ENCODE measurements at places on chromosomes 3 and 15. TPM values are rescaled to one million over a fixed set of nuclear protein-coding genes. Genes with fewer than 3 reads are reported as not detected.

MYNN gene
- total RNA-seq: 11.1 TPM

XYLB gene
- 13.4 TPM for total RNA-seq

LRRC15 gene
- 0.32 TPM for total RNA-seq

TMEM266 gene
- not detected for total RNA-seq

CD200R1L gene
- total RNA-seq: not detected

ENTPD3 gene
- total RNA-seq: 0.22 TPM

TRH gene
- total RNA-seq: not detected

ADGRG7 gene
- total RNA-seq: 3.2 TPM

PDIA5 gene
- total RNA-seq: 40.1 TPM

MYO5C gene
- 71.4 TPM for total RNA-seq

CORO2B gene
- total RNA-seq: 0.77 TPM

NR1I2 gene
- 70.4 TPM for total RNA-seq

CHSY1 gene
- total RNA-seq: 12.3 TPM

RTP4 gene
- 4.3 TPM for total RNA-seq

RBP2 gene
- total RNA-seq: 1.4 TPM

CPN2 gene
- not detected for total RNA-seq

GATM gene
- 17.9 TPM for total RNA-seq

SNX33 gene
- 28.1 TPM for total RNA-seq

SATB1 gene
- total RNA-seq: 33.0 TPM

CEP70 gene
- 31.6 TPM for total RNA-seq

ZBED2 gene
- 0.52 TPM for total RNA-seq

WDR72 gene
- 0.42 TPM for total RNA-seq

OR5H2 gene
- total RNA-seq: not detected

APBA2 gene
- 0.77 TPM for total RNA-seq

EXD1 gene
- total RNA-seq: not detected

PP2D1 gene
- total RNA-seq: not detected

ROBO2 gene
- total RNA-seq: 0.88 TPM

SETD2 gene
- total RNA-seq: 39.5 TPM

LSMEM2 gene
- not detected for total RNA-seq

VGLL3 gene
- total RNA-seq: 1.3 TPM

PLD1 gene
- total RNA-seq: 81.3 TPM

SRPRB gene
- 38.0 TPM for total RNA-seq

ISL2 gene
- total RNA-seq: 0.13 TPM

DVL3 gene
- 60.8 TPM for total RNA-seq
